Stromal cell of bone marrow (primary cell): ENCODE measurements at places on chromosomes 6 and 20.

- DNase-seq, result no peak
These were observed 65.5 kb downstream of the PLCB4 start for GRCh38 chr20:9134346-9134745.

GRCh38 chr6:10977231-10977968, 66.7 kb downstream of the ELOVL2 start:
- no peak for DNase-seq

DNA sequence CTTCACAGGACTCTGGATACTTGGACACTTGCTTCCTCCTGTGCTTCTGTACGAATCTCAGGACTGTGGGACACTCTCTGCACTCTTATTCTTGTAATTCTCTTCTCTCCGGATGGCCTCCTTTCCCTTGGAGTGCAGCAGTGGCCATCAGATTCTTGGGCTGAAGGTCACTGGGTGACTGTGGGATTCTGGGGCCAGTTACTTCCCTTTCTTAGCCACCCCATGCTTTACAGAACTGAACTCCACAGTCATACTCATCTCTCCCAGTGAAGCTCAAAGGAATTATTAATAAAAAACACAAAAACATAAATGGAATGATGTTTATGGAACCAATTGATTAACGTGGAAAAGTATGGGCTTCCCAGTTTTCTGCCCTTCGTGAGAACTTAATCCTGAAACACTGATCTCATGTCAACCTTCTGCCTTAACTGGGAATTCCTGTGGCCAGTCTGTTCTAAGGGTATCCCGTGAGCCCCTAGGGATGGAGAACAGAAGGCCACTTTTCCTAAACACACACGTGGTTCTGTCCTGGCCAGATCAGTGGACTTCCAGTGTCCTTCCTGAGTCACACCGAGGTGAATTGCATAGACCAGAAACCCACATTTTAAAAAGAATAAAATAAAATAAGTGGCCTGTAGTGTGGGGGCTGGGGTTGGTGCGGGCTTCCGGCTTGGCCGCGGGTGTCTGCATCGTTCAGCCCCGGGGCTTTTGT, 23.6 kb upstream of the HLA-E start:
- DNase-seq, result no peak

DNA sequence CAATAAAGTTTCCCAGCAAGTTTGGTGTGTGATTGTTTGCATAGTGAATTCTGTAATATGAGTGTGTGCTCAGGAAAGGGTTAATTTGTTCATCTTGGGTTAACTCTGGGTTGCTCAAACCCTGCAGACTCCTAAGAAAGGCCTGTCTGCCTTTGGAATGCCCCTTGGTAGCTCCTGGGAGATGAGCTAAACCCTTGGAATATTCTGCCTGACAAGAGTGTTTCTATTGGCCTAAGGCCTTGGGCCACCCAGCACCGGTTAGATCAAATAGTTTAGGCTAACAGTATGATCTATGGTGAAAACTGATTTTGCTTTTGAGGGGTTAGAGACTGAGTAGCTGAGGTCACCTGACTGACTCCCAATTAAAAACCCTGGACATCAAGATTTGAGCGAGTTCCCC, 248.3 kb downstream of the GRM1 start:
- no peak for DNase-seq

GRCh38 chr6:54244430-54244829, 63.8 kb upstream of the TINAG start:
- peak; percentile 13 for DNase-seq

DNA sequence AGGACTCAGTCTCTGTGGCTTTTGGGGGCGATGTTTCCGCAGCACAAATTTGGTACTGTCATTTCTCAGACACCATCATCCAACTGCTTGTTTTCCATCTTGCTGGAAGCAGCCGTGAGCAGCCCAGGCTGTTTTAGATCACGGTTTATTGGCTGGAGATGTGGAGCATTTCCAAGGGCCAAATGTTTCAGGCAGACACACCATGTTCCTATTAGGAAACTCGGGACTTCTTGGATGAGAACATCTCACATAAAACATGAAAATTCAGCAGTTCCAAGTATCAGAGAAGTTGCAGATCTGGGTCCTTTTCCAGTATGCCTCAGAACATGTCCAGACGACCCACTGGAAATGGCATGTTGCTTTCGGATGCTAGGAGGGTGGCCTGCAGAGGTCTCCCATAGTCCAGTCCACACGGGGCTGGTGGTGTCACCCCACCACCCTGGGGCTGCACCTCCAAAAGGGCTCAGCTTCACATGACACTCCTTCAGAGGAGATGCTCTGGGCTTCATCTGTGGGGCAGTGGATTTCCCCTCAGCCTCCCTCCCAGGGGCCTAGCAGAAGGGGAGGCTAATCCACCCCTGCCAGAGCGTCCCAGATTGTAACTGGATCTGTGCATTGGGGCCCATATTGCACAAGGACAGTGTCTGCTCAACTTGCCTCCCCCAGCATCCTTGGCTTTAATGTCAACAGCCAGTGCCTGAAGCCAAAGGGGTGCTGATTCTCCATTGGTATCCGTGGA, 176.3 kb downstream of the SCP2D1 start:
- DNase-seq, result no peak

- DNase-seq, result no peak
These were observed 43.2 kb upstream of the PKIB start for GRCh38 chr6:122567034-122567433.

- no peak for DNase-seq
These were observed 226.0 kb downstream of the BMP7 start for GRCh38 chr20:57040466-57040865.

DNA sequence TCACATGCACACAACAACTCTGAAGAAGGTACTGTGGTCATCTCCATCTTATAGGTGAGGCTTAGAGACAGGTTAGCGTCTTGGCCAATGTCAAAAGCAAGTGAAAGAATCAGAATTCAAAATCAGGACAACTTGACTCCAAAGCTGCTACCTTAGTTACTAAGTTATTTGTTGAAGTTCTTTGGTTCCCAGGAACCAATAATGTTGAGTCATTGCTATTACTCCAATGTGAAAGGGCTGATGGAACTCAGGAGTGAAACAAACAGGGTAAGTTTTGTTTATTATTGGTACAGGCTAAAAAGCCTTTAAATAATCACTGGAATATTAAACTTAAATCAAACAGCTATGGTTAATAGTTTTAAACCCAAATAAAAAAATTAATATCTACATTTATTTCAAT, 111.1 kb downstream of the PDSS2 start:
- no peak for DNase-seq
